ENCODE measurements at places on chromosomes 13 and 19.

DNA sequence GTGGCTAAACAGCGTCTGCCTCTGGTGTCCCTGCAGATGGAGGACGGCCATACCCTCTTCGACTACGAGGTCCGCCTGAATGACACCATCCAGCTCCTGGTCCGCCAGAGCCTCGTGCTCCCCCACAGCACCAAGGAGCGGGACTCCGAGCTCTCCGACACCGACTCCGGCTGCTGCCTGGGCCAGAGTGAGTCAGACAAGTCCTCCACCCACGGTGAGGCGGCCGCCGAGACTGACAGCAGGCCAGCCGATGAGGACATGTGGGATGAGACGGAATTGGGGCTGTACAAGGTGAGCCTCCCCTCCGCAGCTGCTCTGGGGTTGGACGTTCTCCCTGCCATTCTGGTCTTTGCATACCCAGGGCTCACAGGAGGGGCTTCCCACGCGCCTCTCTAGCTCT lies 19.9 kb downstream of the UHRF1 start:
- DNase-seq = no peak

DNA sequence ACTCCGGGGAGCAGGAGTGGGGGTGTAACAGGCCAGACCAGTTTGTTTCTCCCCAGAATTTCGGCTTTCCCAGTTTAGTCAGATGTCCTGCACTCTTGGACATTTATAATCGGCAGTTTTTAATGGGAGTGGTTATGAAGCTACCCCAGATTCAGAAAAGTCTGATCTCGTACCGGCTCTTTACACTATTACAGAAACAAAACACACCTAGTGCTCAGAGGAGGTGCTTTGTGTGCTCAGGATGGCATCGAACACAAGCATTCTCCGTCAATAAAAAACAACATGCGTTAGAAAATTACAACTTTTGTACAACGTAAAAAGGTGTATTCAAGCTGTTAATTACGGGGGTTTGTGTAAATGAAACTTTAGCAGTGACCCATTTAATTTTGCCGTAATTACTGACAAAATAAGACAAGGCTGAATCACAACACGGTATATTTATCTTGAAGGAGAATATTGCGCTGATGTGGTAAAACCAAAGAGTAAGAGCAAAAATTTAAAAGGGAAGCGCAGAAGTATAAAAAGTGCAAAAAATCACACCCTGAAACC lies 6.6 kb upstream of the SOX1 start:
- no peak for DNase-seq

GRCh38 chr13:30504081-30504480 lies 38.3 kb upstream of the HMGB1 start:
- no peak for DNase-seq

- no peak for DNase-seq
These were observed 47.4 kb upstream of the UBAC2 start for GRCh38 chr13:99153219-99153618.

- no peak for DNase-seq
These were observed 1360.2 kb upstream of the SLC10A2 start for GRCh38 chr13:104426435-104426834.

- DNase-seq = no peak
These were observed 588.5 kb downstream of the GPC5 start for GRCh38 chr13:91986761-91987483.

DNA sequence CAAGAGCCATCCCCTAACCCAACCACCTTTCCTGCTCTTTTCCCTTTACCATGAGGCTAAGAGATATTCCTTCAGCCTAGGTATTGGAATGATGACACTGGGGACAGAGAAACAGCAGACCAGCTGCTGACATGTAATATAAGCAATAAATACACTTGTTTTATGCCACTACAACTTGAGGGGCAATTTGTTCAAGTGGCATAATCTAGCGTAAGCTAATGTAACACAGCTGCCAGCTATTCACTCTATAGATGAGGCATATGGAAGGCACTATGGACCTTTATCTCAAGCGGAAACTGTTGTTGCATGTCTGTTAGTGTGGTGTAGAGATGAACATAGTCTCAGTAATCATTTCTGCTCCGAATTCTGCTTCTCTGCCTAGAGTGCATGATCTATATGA lies 111.1 kb downstream of the STARD13 start:
- no peak for DNase-seq

GRCh38 chr13:77207943-77208342 lies 119.0 kb downstream of the MYCBP2 start:
- DNase-seq = no peak

- DNase-seq = no peak
These were observed 190.6 kb downstream of the MZT1 start for GRCh38 chr13:72536714-72537394.

GRCh38 chr13:66655847-66656454 lies 574.2 kb downstream of the PCDH9 start:
- no peak for DNase-seq

DNA sequence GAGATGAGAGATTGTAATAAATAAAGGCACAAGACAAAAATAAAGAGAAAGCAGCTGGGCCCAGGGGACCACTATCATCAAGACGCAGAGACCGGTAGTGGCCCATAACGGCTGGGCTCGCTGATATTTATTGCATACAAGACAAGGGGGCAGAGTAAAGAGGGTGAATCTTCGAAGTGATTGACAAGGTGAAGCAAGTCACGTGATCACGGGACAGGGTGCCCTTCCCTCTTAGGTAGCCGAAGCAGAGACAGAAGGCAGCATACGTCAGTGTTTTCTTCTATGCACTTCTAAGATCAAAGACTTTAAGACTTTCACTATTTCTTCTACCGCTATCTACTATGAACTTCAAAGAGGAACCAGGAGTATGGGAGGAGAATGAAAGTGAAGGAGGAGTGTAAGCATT lies 4.6 kb upstream of the PRKCG start:
- no peak for DNase-seq

GRCh38 chr13:77565635-77566034 lies 30.1 kb downstream of the SCEL start:
- no peak for DNase-seq

DNA sequence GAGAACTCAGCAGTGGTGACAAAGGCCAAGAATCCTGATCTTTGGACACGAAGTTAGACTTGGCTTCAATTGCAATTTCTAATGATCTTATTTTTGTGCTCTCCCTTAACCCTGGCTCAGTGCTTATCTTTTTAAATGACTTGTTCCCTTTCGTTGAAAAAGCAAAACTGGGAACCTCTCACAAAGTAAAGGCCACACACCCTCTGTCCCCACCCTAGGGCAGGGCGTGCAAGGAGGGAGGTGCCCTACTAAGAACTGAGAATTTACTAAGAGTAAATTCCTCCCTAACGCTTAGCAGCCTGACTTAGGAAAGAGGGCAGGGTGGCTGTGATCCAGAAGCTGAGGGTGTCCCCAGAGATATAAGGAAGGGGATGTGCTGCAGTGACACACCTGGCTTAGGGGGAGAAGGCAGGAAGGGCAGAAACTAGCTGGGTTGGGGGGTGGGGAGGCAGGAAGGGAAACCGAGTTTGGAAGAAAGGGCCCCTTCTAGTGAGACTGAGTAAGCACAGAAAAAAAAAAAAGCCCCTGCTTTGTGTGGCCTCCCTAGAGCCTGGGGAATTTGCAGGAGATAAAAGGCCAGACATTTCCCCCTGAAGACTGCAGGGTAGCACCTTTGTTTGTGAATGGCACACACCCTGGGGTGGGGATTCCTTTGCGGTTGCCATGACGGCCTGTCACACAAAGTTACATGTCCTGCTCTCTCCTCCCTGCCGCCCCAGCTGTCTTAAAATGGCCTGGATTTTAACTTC lies 435.1 kb downstream of the EFNB2 start:
- DNase-seq = no peak

GRCh38 chr13:33144358-33144784 lies 128.1 kb downstream of the KL start:
- no peak for DNase-seq

DNA sequence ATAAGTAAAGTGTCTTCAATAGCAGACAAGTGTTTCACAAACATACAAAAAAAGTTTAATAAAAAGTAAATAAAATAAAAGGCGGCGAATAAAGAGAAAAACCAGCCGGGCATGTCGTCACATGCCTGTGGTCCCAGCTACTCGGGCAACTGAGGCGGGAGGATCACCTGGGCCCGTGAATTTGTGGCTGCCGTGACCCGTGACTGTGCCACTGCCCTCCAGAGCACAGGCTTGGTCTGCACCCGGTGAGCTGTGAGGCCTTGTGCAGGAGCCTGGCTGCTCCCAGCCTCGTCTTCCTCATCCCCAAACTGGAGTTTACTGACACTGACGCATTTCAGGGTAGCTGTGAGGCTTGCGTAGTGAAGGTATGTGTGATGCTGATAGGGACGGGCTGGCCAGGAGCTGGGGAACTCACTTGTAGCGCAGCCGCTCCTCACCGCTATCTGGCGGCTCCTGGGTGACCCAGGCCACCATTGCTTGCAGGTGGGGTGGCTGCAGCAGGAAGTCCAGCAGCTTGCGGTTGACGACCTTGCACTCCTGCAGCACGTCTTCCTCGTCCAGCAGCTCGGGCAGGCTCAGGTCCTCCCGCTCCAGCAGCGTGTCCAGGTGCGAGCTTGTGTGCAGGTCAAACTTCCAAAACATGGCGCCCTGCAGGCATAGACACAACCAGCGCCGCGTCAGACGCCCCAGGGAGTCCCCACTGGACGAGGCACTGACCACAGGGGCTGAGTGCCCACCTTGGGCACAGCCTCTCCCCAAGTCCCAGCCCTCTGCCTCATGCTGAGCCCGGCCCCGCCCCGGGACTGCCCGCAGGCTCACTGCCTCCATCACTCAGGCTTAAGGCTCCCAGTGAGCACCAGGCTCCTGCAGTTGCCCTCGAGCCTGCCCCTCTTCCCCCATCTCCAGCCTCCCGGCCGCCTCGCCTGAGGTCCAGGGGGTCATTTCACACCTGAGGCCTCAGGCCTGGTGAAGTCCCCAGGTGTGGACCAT lies 12.1 kb downstream of the PPP6R1 start:
- no peak for DNase-seq

DNA sequence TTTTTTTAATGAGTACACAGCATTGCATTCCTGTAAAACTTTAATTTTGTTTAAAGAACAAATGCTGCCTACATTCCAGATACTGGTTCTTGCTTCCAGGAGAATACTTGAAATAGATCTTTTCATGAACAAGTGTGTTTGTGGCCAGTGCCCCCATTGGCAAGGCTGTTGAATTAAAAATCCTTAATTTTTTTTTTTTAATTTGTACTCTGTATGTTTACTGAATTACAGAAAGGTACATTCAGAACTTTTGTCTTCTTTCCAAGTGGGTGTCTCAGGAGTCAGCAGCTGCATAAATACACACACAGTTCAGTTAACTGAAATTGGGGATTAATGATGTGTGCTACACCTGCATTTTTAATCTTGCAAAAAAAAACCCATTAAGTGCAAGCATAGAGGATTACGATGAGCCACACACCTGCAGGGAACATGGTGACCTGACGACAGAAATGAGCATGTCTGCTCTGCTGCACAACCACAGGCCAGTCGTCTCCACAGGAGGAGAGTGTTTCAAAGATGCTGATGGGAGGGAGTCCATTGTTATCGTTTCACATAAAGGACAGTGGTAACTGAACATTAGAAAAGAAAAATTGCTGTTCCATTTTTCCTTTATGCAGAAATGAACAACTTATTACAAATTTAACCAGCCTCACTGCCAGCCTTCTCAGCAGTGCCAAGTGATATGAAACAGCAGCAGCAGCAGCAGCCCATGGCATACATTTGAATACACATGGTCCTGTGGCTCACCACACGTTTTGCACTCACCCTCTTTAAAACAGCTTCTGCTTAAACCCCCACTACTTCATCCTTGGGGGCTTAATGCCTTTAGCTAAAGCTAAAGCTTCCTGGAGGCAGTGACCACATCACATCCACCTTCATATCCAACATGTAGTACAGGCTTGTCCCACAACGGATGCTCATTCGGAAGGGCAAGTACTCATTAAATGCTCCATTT lies 72.3 kb upstream of the RFC3 start:
- DNase-seq = no peak

DNA sequence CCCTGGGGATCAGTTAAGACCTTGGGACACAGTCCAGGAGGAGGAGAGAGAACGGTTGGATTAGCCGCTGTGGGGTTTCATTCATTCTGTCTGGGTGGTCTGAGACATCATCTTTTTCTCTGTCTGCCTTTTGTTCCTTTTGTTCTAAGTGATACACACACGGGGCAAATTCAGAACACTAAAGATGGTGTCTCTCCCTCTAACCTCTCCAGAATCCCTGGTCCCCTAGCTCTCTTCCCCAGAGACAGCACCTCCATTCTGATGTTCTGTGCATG lies 5.0 kb downstream of the BICRA start:
- no peak for DNase-seq

- no peak for DNase-seq
These were observed 20.8 kb upstream of the ZNF561 start for GRCh38 chr19:9641810-9642209.

GRCh38 chr13:92158346-92158745 lies 759.9 kb downstream of the GPC5 start:
- DNase-seq = peak; percentile 6

- DNase-seq = no peak
These were observed 324.9 kb upstream of the SGCG start for GRCh38 chr13:22855926-22856325.

GRCh38 chr13:56201834-56202233 lies 938.9 kb upstream of the PRR20A start:
- no peak for DNase-seq

- no peak for DNase-seq
These were observed 1.3 kb downstream of the APOC2 start for GRCh38 chr19:44947041-44947581.

- DNase-seq = no peak
These were observed 88.7 kb downstream of the SCGB2B2 start for GRCh38 chr19:34588249-34588648.

DNA sequence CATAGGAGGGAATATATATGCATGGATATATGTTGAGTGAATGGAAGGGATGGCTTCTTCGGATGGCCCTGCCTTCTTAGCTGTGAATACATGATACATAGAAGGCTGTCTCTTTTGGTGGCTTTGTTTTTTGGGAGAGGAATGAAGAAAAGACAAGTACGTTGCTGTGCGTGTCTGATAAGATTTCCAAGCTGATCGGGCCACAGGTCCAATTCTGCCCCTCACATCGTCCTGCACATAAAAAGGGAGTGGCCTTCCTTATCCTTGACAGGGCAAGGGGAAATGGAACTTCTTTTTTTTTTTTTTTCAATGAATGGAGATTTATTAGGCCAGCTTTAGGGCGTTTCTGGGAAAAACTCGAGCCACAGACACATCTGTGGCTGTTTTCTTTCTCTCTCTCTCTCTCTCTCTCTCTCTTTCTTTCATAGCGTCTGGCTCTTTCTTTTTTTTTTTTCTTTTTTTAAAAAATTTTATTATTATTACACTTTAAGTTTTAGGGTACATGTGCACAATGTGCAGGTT lies 103.8 kb upstream of the SPATA13 start:
- DNase-seq = no peak

- no peak for DNase-seq
These were observed 108.0 kb downstream of the LMO7 start for GRCh38 chr13:75744127-75744526.
